ENCODE measurements at places on chromosomes 5 and 9.
A peak's percentile ranks its signal among the peaks of the same experiment; 100 is the strongest.

DNA sequence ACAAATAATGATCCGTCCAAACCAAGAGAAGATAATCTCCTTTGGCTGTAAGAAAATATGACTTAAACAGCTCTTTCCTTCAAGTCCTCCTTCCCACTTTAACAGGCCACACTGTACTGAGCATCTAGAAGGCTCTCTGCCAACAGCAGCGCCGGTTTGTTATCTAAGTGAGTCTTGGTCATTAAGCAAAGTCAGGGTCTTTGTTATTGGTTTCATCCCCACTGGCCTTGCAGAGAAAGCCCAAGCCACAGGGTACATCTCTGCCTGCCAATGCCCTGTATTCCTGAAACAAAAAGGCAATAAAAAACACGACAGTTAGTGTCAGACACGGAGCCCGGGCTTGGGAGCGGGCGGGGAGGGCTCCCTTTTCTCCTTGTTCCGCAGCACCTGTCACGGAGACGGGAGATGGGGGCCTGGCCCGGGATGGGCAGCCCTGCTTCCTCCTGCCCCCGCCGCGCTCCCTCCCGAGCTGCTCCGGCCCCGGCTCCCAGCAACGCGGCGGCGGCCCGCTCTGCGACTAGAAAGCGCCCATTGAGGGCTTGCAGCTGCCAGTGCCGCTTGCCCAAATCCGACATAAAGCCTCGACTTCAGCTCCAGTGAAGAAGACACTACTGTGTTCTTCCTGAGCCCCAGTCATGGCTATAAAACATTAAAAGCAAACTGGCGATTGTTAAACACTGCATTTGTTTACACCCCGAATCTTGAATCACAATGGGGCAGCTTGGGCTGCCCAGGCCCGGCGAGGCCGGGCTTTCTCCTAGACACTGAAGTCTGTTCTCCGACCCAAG, 28.1 kb upstream of the PIK3R1 start:
- no peak for DNase-seq

DNA sequence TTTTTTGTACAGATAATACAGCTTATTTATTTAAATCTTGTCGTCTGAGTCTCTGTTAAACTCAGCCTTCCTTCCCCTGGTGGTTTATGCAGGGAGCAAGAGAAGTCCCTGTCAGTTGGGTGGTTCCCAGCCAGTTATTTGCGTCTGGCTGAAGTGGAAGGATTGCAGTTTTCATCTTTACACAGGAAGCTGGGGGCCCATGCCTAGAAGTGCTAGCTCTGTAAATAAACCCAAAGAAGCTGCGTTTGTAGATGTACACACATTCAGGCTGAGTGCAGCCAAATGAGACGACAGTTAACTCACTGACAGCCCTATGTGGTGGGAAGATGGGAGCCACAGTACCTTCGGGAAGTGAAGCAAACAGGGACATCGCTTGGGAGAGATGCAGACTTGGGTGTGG, 122.1 kb downstream of the SAXO1 start:
- DNase-seq: no peak

DNA sequence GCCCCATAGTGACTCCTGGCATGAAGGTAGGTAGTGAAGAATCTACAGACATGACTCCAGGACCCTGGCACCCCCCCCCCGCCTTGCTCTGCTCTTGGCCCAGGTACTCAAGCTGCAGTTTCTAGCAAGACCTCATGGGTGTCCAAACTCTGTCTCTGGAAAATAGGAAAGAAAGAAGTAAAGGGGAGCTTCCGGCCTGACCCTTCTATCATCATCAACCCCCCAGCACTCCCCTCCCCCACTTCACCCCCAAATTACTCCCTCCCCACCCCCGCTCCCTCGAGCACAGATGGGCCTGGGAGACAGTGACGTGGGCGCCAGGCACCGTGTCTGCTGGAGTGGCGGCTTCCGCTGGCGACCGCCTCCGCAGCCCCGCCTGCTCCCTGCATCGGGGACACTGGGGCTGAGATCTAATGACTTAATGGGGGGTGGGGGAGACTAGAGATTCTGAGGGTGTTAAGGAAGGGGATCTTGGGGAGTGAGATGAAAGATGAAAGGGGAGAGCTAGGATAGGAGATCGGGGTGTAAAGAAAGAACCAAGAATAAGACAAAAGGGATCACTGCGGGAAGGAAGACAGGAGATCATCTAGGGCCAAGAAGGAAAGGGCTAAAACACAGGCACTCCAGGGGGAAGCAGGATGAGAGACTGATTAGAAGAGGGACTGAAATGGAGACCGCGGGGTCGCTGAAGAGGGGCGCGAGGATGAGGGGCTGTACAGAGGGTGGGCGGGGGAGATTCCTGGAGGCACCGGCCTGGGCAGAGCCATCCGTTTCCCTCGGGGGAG, 1.1 kb upstream of the DNAJB5 start:
- DNase-seq: peak; percentile 48

DNA sequence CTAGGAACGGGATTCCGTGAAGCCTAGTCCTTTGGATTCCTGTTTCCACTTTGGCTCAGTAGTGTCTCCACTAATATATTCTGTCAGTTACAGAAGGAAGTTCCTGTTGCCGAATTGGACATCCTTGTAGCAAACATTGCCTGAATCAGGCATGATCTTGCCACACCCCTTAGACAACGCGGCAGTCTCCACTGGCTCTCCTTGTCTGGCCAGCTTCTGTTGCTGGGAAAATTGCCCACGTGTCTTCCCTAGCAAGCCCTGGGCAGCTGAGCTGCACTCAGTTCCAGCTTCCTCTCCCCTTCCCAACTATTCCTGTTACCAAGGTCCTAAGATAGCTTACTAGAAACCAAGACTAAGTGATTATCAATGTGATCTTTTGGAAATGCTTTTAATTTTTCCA, 316.6 kb upstream of the RIOK2 start:
- no peak for DNase-seq

Data from B cell (primary cell).